Activated CD8-positive, alpha-beta memory T cell treated with anti-CD3 and anti-CD28 coated beads for 1 hour (primary cell): ENCODE measurements at places on chromosomes 3 and 15.

- no peak for DNase-seq
Measured at GRCh38 chr3:21447476-21448151, 303.4 kb downstream of the ZNF385D start.

DNA sequence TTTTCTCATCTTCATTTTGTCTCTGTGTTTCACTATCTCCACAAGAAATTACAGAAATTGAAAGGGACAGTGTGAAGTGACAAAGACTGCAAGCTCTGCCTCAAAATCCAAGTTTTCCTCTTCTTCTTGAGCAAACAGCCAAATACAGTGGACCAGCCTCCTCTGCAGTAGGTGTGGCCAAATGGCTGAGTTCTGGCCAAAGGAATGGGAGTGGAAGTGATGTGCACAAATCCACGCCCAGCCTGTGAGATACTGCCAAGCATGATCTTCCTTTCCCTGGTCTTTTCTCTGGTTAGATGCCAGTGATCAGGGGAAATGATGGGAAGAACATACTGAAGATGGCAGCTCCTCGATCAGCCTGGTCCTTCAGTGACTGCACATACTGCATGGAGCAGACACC lies 111.0 kb upstream of the CPNE4 start:
- no peak for DNase-seq

GRCh38 chr3:196073255-196073753 lies 8.6 kb downstream of the TFRC start:
- DNase-seq: peak; percentile 18

GRCh38 chr3:13882876-13883275 lies 3.0 kb upstream of the WNT7A start:
- no peak for DNase-seq

DNA sequence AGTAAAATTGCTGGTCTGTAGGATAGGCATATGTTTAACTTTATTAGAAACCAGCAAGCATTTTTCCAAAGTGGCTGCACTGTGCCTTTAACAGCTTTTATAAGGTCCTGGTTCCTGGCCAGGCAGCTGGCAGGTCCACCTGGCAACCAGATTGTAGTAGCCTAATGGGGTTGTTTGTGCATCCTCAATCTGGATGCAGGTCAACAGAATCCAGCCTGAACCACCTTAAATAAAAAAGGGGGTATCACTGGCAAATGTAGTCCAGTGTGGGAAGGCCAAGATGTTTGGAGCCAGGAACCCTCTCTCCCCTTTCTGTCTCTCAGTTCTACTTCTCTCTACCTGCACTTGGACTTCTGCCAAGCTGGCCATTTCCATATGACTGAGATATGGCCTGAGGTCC lies 200.3 kb downstream of the ZNF621 start:
- no peak for DNase-seq

DNA sequence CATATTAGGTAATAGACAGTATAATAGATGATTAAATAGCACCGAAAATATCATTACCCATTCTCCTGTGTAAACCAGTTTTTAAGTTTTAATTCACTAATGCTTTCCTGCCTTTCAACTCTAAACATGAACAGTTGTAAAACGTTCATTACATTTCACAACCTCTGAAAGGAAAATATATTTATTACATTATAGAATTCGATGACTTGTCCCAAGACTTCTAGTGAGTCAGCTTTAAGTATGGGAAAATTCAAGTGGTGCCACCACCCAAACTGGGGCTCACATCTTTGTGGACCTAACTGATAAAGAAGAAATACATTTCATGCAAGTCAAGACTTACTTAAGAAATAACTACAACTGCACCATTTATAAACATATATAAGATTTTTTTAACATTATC lies 2.0 kb downstream of the TRIM59 start:
- DNase-seq: no peak

DNA sequence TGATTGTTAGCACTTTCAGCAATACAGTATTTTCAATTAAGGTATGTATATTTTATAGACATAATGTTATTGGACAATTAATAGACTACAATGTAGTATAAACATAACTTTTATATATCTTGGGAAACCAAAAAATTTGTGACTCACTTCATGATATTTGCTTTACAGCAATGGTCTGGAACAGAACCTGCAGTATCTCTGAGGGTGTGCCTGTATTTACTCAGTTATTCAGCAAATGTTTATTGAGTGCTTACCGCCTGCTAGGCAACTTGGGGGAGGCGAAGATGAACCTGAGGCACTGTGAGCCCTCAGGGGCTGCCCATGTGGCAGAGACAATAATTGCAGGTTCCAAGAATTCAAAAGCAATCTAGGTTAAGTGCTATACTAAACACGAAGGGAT lies 144.8 kb downstream of the GABRB3 start:
- no peak for DNase-seq

DNA sequence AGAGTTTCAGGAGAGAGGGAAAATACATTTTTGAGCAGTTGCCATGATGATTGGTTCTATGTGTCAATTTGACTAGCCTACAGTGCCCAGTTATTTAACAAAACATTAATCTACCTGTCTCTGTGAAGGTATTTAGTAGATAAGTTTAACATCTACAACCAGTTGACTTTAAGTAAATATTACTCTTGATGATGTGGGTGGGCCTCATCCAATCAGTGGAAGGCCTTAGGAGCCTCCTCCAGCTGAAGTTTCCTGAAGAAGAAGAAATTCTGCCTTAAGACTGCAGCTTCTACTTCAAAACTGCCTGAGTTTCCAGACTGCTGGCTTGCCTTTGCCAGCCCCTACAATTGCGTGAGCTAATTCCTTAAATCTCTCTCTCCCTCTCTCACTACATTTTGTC lies 93.6 kb downstream of the OXSM start:
- no peak for DNase-seq

GRCh38 chr3:29065211-29065785 lies 215.6 kb upstream of the RBMS3 start:
- no peak for DNase-seq

GRCh38 chr3:42159147-42159546 lies 68.0 kb downstream of the TRAK1 start:
- DNase-seq: no peak

DNA sequence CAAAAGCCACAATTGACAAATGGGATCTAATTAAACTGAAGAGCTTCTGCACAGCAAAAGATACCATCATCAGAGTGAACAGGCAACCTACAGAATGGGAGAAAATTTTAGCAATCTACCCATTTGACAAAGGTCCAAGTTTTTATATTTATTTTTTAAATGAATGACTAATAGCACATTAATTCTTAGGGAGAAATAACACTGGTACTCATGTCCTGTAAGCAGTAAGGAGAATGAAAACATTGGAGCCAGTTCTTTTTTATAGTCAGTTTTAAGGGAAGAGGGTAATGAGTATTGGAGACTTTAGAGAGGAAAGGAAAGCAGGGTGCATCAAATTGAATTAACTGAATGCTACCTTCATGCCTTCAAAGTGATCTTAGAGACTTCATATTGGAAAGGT lies 404.7 kb upstream of the TGFBR2 start:
- no peak for DNase-seq

DNA sequence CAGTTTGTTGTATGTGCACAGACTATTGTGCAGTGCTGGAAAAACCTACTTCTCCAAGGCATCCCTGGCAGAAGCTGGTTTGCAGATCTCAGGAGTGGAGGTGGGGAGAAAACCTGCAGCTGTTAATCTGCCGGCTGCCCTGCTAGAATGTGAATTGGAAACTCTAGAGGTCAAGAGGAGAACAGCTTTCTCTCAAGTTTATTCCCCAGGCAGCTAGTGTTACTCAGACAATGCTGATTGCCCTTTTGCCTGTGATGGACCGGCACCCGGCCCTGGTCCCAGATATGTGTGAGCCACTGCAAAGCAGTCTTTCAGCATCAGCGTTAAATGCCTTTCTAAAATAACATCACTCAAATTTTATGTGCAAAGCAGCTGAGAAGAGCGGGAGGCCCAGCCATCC lies 129.7 kb upstream of the TPM1 start:
- DNase-seq: no peak

DNA sequence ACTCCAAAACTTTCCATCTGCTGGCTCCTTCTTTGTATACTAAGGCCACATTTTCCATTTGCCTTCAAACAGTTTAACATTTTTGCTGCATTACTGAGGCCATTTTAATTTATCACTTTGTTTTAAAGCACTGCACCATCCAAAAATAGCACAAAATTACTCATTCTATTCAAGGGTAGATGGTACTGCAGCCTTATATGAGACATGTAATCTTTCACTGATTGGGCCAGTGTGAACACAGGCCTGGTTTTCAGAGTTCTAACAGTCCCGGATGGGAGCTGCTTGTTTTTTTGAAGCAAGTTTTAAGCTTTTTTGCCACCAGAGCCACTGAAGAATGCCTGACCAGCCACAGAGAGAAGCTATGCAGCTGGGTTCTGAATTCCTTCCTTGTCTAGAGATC lies 172.3 kb upstream of the TSC22D2 start:
- DNase-seq: no peak

GRCh38 chr15:65476903-65477302 lies 40.6 kb downstream of the DPP8 start:
- no peak for DNase-seq

DNA sequence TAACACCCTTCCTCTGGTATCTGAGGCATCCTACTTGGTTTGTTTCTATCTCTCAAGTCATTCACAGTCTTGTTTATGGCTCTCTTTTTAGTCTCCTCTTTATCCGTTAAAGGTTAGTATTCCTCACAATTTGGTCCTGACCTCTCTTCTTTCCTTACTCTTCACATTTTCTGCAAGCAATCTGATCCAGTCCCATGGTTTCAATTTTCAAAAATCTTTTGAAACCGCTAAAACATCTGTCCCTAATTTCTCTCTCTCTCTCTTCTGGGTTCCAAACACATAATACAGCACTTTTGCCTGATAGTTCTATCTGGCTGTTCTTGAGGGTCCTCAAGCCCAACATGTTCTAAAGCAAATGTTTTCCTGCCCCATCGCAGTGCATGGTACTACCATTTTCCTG lies 149.0 kb downstream of the SERPINI1 start:
- DNase-seq: no peak

GRCh38 chr15:100101426-100102089 lies 240.2 kb downstream of the ADAMTS17 start:
- DNase-seq: no peak

GRCh38 chr3:107882881-107883280 lies 207.9 kb downstream of the CD47 start:
- DNase-seq: no peak

DNA sequence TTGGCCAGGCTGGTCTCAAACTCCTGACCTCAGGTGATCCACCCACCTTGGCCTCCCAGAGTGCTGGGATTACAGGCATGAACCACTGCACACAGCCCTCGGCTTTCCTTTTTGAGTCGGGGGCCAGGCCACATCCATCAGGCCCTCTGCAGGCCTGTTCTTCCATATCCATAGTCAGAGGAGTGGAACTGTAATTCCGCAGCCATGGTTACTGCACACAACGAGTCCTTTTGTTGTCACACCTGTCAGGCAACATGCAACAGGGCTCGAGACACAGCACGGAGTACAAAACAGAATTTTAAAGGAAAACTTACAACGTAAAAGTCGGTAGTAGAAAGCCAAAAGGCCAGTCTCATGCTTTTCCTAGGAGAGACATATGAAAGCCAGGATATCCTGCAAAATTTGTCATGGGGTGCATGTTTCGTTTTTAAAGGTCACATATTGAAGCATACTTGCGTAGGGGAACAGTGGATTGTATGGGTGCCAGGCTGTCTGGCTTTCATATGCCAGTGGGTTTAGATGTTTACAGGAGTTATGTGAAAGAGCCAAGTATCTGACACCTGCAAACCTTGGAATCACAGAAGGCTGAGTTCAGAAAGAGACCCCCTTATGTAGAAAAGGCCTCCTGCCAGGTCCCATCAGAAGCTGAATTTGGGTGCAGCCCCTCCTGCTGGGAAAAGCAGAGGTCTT lies 63.2 kb upstream of the LPP start:
- no peak for DNase-seq

GRCh38 chr3:14422016-14422963 lies 19.9 kb downstream of the SLC6A6 start:
- no peak for DNase-seq

- no peak for DNase-seq
Measured at GRCh38 chr3:83807511-83807910, 1151.3 kb upstream of the CADM2 start.

DNA sequence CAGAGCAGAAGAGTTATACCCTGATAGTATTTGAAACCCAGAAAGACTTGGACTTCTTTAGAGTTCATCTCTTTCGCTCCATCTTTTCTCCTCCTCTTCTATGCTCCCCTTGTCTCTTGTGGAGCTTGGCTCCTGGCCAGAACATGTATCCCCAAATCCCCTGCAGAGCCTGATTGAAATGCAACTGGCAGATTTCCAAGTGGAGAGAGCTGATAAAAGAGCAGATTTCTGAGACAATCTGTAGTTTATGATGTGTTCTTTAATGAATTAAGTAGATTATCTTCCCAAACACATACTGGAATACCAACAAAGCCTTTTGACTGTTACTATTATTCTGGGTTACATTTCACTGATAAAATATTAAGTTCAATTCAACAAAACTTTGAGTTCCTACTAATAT lies 33.4 kb downstream of the UNC13C start:
- no peak for DNase-seq

- no peak for DNase-seq
Measured at GRCh38 chr3:187828579-187829452, 83.5 kb upstream of the BCL6 start.

DNA sequence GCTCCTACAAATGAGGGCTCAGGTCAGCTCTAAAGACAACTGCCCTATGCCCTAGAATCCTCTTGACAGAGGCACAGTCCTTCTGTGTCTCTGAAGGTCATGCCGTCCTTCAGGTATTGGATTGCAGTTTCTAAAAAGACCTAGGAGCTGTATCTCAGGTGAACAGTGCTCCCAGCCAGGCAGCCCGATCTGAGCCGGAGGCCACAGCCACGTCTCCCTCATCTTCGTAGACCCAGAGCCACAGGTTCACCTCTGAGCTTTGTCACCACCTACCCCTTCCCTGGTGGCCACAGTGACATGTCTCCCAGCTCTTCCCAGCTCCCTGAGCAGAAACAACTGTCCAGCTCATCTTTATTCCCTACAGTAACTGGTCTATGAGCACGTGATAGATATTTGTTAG lies 228.0 kb downstream of the VPS13C start:
- DNase-seq: no peak

GRCh38 chr3:134252766-134253165 lies 2.1 kb upstream of the RYK start:
- DNase-seq: no peak

DNA sequence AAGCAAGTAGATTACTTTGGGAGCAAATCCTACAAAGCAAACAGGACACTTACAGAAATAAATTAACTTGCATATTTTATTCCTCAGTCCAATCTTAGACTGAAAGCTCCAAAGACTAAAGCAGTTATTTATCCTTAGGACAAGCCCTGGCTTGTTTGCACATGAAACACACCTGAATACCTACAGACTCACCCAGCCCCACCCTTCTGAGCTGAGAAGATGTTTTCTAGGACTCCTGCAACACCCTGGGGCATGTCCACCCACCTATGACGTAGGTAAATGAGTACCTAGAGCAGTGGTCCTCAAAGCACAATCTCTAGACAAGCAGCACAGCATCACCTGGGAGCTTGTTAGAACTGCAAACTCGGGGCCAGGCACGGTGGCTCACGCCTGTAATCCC lies 80.8 kb downstream of the ANXA2 start:
- no peak for DNase-seq
